ENCODE measurements at places on chromosomes 6 and 20.

GRCh38 chr6:8000636-8001035 is 63.6 kb downstream of the BLOC1S5 start:
- DNase-seq, result no peak

DNA sequence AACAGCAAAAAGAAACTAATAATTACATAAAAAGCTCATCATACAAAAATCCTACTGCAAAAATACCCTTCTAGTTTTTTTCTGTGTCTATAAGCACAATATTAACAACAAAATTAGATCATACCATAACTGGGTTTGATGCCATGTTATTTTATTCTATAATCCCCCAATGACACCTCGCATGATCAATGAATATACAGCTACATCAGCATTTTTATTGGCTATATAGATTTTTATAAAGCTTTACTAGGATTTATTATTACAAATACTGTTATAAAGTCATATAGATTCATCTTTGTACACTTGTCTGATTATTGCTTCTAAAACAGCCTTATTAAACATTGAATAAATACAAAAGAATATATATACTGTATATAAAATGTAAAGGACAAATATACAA is 45.1 kb upstream of the GLP1R start:
- no peak for DNase-seq

DNA sequence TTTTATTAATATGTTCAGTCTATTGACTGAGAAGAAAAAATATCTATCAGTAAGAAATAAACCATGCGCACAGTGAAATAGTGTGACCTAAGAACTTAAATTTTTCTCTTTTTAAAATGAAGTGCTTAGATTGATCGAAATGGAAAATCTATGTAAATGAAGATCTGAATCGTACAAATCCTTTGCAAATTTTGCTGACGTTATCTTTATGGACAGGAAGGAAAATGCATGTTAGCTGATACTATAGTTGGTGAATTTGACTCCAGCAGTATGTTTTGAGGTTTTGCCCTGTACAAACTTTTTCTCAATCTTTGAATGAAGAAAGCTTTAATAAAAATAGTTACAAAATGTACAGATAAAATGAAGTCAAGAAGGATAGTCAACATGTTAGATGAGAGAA is 82.9 kb downstream of the NRN1 start:
- no peak for DNase-seq

- no peak for DNase-seq
Observed at GRCh38 chr6:11429577-11429976, 108.0 kb upstream of the TMEM170B start.

DNA sequence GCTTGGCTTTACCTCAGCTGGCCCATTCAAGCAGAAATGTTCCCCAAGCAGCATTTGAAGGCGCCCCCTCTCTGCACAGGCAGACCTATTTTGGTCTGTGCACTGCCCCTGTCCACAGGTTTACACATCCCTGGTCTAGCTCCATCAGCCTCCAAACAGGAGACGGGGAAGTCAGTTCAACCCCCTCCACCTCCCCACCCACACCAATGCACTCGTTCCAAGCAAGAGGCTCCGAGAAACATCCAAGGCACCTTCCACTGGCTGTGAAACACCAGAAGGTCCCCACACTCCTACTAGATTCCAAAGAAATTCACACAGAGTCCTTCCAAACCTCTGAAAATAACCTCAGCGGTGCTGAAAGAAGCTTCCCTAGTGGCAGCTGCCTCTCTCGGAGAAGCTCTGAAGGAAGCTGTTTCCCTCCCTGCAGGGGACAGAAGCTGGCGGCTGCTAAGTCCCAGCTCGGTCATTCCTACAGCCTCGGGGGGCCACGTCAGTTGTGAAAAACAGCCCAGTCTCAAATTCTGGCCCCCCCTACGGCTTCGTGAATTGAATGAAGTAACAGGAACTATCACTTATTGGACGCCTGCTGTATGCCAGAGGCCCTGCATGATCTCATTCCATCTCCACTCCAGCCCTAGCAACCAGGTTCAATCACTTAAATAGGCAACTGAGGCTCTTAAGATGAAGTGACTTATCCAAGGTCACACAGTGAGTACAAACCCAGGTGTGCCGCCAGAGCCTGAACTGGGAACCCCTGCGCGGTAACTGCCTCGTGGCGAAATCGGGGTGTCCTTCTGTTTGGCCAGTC is 815 bp downstream of the SPATA2 start:
- DNase-seq, result no peak

- DNase-seq, result no peak
Observed at GRCh38 chr20:38730167-38730988, 6.1 kb downstream of the SLC32A1 start.

- DNase-seq, result no peak
Observed at GRCh38 chr6:20922743-20923142, 388.5 kb downstream of the CDKAL1 start.

DNA sequence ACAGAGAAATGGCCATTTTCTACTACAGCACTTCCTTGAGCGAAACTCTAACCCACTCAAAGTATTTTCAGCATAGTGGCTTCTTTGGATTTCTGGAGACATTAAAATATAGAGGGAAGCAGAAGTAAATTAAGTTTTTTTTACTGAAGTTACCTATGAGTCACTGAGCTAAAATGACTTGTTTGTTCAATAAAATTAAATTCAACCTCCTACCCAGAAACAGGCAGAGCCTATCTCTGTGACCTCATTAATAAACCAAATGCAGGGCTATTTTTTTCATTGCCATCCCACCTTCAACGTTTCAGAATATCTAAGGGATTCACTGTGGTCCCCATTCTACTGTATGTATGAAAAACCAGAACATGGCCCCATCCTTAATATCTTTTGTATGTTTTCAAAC is 133.0 kb downstream of the MTFR2 start:
- DNase-seq, result no peak

DNA sequence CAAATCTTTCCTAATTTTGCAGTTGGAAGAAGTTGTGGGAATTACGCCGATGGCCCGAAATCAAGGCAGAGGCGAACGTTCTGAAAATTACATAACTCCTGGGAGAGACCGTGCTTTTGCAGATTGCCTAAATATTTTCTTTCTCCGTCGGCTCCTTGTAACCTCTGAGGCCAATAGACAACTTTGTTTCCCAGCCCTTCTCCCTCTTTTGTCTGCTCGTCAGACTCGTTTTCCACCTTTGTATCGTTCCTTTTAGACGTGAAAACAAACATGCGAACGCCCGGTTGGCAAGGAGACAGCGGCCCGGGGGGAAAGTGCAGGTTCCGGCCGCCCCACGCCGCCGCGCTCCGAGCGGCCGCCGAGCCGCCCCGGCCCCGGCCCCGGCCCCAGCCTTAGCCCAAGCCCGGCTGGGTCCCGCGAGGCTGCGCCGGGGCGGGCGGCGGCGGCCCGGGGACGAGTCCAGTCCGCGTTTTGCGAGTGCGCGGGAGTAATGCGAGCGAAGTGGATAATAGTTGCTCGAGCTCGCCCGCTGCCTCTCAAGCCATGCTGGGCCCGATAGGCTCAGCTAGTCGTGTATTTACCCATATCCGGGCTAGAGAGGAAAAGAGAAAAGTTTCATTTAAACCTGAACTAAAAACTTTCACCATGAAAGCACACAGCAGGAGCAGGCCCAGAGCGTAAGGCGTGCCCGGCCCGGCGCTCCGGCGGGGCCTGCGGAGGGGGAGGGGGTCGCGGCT is at the start of gene ARID1B:
Gene ARID1B, plus strand, starts transcription at position 539 of the 737 bp plus-strand sequence. CDS start 303 bp downstream, outside the sequence.
- DNase-seq, result peak; percentile 80

DNA sequence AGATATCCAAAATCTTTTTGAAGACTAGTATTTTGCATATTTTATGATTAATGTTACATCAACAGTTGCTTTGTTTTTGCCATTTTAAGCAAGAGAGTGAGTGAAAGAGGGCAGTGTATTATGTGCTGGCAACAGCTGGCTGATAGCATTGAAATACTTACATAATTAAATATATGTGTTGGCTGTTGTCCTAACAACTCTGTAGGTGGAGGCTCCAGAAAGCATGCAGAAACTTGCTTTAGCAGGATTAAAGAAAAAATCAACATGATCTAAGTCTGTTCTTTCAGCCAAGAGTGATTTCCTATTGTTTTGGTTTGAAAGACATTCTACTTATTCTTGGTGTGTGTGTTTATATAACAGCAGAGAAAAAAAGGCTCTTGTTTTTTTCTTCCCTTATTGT is 127.5 kb downstream of the CDKAL1 start:
- DNase-seq, result peak; percentile 97

- DNase-seq, result no peak
Observed at GRCh38 chr6:44056392-44057237, 70.6 kb downstream of the MRPL14 start.

DNA sequence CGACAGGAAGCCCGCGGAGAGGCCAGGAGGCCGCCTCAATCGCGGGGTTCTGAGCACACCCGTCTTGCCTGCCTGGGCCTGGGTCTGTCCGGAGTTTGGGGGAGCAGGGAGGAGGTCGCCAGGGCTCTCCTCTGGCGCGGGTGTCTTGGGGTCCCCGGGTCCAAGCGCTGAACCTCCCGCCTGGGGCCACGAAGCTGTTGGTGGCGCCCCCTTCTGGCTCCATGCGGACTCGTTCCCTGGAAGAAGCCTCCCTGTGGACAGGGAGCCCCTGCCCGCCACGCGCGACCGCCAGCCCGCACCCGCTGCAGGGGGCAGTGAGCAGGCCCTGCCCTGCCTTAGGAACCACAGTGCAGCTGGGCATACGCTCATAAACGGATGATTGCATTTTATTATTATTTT is 44.7 kb downstream of the MCUR1 start:
- DNase-seq, result no peak

DNA sequence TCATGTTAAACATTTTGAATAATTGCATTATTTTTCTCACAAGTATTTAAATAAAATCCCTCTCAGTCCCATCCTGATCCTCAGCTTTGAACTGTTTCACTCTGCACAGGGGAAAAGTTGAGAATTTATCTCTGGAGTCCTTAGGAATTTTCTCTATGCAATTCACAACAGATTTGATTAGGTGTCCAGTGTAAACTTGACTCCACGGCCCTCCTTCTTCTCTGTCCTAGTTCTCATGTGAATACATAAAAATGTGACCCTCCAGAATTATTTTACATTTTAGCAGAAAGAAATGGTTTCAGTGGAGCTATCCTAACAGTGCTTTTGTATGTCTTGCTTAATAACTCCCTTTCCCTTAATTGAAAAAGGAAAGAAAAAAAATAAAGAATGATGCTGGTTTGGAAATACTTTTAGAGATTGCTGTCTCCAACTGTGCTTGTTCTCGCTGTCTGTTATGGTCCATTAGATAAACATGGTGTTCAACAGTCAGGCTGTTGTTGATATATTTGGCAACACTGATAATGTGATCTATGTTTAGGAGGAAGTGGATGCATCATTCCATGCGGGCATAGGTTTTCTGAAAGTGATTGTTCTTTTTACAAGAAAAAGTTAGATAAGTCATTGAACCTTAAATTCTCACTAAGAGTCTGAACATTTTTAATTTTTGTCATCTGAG is 599.4 kb upstream of the CITED2 start:
- DNase-seq, result no peak

GRCh38 chr6:113388996-113389395 is 468.1 kb upstream of the MARCKS start:
- DNase-seq, result no peak

GRCh38 chr20:43749734-43750294 is 23.0 kb upstream of the GTSF1L start:
- peak; percentile 17 for DNase-seq

DNA sequence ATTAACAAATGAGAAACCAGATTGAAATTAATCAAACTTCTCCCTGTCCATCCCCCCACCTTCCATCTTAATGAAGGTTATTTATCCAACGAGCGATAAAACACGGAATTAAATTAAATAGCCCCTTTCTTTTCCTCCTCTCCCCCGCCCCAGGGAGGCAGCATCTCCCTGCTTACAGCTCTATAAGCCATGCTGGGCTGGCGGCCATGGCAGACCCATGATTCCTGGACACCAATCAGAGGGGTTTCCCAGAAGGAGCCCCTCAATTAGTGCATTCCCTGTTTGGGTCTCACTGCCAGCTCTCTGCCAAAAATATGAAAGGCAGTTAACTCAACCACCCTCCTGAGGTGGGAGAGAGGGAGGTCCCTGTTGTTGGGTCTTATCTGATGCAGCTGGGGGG is 33.8 kb downstream of the GRM4 start:
- DNase-seq, result no peak

DNA sequence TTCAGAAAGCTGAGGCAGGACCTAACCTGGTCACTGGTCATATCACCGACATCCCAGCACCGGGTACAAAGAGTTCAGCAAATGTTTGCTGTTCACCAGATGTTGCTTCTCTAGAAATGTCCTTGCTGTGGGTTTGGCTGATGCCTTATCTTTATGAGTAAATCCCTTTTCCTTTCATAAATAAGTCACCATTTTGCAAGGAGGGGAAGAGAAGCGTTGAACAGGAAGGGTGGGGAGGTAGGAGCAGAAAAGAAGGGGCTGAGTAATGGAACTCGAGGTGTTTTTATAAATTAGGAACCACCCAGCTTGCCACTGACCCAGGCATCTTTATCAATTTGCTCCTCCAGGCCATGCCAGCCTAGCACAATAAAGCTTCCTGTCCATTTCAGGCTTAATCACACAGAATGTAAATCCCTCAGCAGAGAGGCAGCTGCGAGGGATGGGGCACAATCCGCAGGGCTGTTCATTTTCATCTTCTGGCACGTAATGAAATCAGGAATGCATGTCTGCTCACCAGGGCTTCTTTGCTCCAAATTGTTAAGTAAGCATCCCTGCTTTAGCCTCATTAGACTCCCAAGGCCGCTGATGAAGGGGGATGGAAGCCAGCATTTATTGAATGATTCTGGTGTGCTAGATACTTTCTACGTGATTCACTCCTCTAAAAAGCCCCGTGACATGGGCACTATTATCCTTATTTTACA is 371.9 kb upstream of the CHD6 start:
- DNase-seq, result no peak

DNA sequence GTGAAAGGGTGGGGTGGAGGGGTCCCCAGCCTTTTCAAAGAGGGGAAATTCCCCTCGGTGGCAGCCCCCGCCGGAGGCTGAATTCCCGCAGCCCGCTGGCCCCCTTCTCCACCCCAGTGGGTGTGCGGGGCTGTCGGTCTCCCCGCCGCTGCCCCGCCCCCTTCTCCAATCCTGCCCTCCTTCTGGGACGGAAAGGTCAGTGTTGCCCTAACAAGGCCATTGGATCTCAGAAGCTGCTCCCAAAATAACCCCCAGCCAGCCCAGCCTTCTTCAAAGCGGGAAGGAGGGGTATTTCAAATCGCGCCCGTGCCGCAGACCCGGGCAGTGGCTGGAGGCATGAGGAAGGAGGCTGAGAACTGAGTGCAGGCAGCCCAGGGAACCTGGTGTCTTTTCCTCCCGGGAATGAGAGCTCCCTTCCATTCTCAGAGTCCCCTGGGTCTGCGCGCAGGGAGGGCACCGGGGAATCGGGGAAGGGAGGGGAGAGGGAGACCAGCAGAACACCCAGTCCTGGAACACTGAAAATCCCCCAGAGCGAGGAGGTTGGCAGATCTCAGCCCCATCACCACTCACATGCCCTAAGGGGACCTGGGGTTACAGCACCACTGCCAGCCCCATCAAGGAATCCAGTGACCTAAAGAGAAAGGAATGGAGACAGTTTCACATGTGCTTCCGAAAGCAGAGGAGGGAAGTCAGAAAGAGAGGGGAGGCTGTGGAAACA is at the start of gene JPH2:
Gene JPH2, minus strand, starts transcription at position 135 of the 718 bp plus-strand sequence. CDS start 483 bp downstream, outside the sequence.
- no peak for DNase-seq
